ENCODE measurements at places on chromosomes 2 and 18.

- H3K27me3 ChIP-seq = peaks cover 14% of the 10 kb centered on the region
- H3K4me3 ChIP-seq = no peak overlapping the region
- no peaks in the 10 kb centered on the region for H3K4me1 ChIP-seq
Observed at GRCh38 chr2:170582751-170583463, 132.2 kb upstream of the SP5 start.

GRCh38 chr2:23378496-23378895, 6.5 kb upstream of the KLHL29 start:
- no peaks in the 10 kb centered on the region for H3K36me3 ChIP-seq
- no peak overlapping the region for H3K27ac ChIP-seq
- no peak overlapping the region for H3K4me3 ChIP-seq

GRCh38 chr2:111653913-111654312, 230.1 kb downstream of the ANAPC1 start:
- H3K36me3 ChIP-seq = no peaks in the 10 kb centered on the region
- H3K27ac ChIP-seq = no peak overlapping the region
- H3K27me3 ChIP-seq = no peaks in the 10 kb centered on the region
- no peak overlapping the region for H3K4me3 ChIP-seq

DNA sequence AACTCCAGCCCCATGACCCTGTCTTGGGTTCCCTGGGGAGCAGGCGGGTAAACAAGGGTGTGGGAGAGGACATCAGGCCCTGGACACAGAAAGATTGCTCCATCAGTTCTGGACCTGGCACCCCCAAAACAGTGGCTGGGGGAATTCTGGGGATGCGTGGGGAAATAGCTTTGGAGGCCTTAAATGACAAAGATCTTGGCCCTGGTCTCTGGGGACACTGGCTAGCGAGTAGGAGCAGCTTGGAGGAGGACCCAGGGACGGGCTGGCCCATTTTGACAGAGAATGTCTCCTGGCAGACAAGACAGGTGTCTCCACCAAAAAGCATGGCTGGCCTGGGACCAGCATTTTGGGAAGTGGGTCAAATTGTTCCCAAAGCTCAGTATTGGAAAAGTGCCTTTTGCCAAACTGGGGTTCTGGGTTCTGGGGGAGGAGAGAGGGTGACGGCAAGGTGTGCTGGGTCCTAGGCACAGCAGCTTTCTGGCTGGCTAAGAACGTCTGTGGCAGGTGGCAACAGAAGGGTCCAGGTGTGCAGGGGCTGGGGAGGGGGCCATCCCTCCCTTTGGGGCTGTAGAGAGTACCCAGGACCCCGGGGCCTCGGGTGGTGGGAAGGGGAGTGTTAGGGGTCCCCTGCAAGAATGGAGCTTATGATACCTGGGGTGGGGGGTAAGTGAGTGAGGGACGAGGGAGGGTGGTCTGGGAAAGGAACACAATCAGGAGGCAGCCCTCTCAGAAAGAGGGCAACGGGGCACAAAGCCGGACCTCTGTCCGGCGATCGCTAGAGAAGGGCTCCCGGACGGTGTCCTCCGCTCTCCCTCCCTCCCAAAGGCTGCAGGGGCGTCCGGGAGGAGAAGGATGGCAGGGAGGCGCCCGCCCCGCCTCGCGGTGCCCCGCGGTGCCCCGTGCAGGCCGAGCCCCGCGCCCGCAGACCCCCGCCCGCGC, 556 bp downstream of the CYRIA start:
- peaks cover 44% of the 10 kb centered on the region for H3K4me1 ChIP-seq
- peaks cover 40% of the 10 kb centered on the region for H3K27me3 ChIP-seq
- DNase-seq = no peak
- peak overlapping the region; percentile 92 for H3K4me3 ChIP-seq

DNA sequence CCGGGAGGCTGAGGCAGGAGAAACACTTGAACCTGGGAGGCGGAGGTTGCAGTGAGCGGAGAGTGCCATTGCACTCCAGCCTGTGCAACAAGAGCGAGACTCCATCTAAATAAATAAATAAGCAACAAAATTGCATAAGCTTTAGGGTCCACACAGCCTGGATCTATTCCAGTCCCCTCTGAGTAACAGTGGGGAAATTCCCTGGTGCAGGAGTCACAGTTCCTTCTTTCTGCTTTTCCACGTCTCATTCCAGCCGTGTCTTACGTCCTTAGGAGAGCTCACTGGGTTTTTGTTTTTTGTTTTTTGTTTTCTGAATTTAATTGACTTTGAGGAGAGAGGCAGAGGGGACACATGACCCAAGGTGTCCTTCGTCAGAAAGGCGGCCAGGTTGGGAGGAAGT, 44.6 kb downstream of the B3GNT2 start:
- H3K4me1 ChIP-seq = no peaks in the 10 kb centered on the region
- no peaks in the 10 kb centered on the region for H3K27me3 ChIP-seq
- DNase-seq = no peak
- peaks cover 8% of the 10 kb centered on the region for H3K36me3 ChIP-seq

DNA sequence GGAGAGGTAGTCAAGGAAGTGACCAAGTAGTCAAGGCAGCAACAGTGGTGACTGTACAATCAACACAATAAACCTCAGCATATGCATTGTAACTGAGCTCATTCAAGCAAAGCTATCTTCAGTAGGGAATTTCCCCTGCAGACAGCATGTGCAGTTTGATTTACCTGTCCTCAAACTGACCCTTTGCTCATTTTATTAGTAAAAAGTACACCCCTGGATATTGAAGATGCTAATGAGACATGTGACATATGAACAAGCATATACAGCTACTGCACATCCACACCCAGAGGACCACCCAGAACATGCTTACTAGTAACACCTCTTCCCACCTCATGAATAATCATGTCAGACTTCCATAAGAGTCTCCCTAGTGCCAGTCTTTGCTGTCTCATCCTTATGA, 15.4 kb downstream of the C2orf81 start:
- H3K27me3 ChIP-seq = peaks cover 33% of the 10 kb centered on the region
- no peak overlapping the region for H3K4me3 ChIP-seq
- no peak overlapping the region for H3K27ac ChIP-seq
- no peaks in the 10 kb centered on the region for H3K4me1 ChIP-seq
- no peak for DNase-seq
- H3K36me3 ChIP-seq = no peaks in the 10 kb centered on the region

DNA sequence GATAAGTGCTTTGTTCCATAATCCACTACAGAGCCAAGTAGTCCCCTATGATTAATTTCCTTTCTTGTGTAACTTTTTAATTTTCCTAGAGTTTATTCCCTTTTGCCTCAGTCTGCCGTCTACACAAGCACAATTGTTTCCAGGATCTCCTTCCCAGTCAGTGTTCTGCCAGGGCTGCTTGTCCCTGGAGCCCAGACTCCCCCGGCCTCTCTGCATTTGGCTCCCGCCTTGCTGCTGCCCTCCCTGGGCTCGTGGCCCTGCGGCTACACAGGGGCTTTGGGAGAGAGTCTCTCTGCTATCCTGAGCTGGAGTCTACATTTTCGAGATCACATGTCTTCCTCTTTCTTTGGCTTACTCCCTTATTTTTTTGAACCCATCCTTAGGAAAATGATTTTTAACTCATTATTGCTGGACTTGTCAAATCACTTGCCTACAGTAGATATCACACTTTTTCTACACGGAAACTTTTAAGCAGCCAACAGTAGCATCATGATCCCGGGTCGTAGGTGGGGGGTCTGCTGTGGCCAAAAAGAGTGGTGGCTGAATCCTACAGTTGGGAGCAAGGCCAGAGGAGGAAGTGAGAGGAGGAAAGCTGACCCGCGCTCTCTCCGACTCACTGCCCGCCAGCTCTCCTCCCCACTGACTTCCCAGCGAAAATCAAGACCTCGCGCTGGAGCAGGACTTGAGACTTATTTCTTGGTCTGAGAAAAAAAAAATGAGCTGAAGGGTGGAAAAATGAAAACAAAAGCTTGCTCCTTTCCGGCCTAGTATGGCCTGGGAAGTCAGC, 9.4 kb downstream of the FBLN7 start:
- peaks cover 2% of the 10 kb centered on the region for H3K4me1 ChIP-seq
- no peak for DNase-seq
- peaks cover 27% of the 10 kb centered on the region for H3K27me3 ChIP-seq
- H3K27ac ChIP-seq = no peak overlapping the region

DNA sequence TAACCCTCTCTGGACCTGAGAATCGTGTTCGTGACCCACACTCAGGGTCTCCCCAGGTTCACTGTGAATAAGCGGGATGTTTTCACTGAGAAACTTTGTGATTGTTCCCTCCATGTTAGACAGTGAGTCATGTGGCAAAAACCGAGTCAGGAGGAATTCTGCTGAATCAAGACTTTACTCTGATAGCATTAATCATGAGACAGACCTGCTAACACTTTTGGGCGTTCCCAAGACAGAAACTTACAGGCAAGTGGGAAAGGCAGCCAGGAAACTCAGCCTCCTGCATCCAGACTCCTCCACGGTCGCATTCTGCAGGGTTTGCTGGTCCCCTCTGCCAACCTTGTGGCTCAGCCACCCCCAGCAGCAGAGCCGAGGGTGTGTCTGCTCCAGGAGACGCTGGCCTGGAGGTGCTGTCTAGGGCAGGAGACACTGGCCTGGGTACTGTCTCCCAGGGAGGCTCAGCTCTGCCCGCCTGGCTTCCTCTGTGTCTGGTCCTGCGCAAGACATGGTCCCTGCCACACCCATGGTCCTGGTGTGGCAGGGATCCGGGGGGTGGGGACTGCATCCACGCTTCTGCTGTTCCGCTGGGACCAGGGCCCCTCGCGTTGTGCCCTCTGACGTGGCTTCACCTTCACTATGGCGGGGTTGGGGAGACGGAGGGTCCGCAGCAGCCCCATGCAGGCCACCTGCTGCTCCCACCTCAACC, 177.4 kb downstream of the TWIST2 start:
- H3K4me3 ChIP-seq = no peak overlapping the region
- H3K27me3 ChIP-seq = peaks cover 49% of the 10 kb centered on the region
- DNase-seq = no peak
- H3K27ac ChIP-seq = no peak overlapping the region
- H3K4me1 ChIP-seq = no peaks in the 10 kb centered on the region

DNA sequence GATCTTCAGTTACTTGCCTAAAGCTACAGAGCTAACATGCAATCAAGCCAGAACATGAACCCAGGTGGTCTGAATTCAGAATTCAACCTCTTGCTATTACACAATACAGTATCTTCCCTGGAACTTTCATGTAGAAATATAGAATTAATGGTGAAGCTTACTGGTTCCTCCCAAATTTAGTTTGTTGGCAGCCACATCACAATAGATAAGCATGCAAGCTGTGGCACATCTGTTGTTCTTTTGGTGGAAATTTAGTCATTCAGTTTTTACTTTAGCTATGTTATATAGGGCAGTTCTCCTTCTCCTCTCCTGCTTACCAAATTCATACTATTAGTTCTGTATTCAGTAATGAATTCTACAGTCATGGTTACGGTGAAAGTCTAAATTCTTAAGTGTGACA, 101.0 kb upstream of the RNF152 start:
- DNase-seq = no peak
- no peak overlapping the region for H3K27ac ChIP-seq
- H3K4me1 ChIP-seq = no peaks in the 10 kb centered on the region
- peaks cover 7% of the 10 kb centered on the region for H3K27me3 ChIP-seq
- H3K4me3 ChIP-seq = no peak overlapping the region

DNA sequence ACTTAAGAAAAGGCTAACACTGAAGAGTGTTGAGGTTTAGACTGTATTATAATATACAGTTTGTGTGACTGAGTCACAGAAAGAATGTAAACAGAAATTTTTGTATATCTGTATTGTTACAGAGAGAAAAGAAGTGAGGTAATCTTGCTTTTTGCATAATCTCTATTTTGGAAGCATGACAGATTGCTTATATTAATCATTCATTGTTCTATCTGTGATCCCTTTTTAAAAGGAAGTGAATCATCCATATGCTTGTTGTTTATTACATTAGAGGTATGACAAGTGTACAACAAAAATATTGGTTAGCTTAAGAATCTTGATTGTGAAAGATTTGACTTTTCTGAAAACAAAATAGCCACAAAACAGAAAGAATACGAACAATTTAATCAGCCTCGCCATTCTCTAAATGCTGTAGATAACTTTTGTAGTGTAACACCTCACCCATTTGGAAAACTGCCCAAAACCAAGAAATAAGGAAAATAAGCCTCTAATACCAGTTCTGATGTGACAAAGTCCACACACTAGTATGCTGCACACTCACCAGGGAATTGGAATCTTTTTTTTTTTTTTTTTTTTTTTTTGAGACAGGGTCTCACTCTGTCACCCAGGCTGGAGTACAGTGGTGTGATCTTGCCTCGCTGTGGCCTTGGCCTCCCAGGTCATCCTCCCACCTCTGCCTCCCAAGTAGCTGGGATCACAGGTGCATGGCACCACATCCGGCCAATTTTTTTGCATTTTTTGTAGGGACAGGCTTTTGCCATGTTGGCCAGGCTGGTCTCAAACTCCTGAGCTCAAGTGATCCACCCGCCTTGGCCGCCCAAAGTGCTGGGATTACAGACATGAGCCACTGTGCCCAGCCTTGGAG, 91.5 kb upstream of the LPIN2 start:
- DNase-seq = no peak
- no peak overlapping the region for H3K4me3 ChIP-seq
- peaks cover 3% of the 10 kb centered on the region for H3K36me3 ChIP-seq
- H3K27ac ChIP-seq = no peak overlapping the region
- H3K27me3 ChIP-seq = no peaks in the 10 kb centered on the region
